ENCODE measurements at places on chromosomes 12 and 14.

GRCh38 chr12:131673888-131674257 is 37.0 kb upstream of the SFSWAP start:
- no peak for DNase-seq

- no peak for DNase-seq
Observed at GRCh38 chr12:54147186-54147585, 41.6 kb downstream of the SMUG1 start.

DNA sequence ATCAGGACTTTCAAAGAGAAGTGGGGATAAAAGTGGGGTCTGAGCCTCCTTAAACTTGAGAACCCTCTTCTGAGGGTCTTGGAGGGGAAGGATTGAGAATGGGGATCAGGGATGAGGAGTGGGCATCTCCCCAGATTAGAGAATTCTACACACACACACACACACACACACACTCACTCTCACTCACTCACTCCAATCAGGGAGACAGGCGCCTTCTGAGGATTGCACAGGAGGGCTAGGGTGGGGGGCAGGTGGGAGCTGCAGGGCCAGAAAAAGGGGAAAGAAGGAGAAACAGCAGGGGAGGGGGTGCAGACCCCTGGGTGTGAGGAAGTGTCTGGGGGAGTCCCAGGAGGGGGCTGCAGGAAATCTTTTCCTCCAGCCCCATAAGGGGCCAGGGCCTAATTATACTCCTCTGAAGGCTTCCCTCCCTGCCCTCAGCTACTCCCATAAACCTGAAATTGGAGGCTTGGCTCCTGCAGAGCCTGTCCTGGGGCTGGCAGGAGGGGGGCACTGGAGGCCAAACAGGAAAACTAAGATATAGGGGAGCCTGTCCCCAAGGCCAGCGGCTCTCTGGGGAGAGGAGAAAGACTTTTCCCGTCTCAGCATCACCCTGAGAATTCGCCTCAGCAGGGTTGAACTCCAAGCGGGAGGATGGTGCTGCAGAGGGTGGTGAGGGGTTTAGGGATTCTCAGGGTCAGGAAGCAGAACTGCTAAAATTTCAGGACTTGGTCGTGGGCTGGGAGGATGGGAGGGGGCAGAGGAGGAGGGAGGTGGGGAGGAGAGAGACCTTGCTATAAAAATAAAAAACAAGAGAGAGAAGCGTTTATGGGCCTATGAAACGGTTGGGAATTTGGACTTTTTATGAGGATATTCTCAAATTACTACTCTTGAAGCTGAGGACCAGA is 1.6 kb downstream of the HOXC9 start:
- DNase-seq = no peak

GRCh38 chr12:591167-592023 is 71.8 kb downstream of the NINJ2 start:
- DNase-seq = peak; percentile 88

- DNase-seq = no peak
Observed at GRCh38 chr12:59084511-59085375, 164.4 kb upstream of the LRIG3 start.

DNA sequence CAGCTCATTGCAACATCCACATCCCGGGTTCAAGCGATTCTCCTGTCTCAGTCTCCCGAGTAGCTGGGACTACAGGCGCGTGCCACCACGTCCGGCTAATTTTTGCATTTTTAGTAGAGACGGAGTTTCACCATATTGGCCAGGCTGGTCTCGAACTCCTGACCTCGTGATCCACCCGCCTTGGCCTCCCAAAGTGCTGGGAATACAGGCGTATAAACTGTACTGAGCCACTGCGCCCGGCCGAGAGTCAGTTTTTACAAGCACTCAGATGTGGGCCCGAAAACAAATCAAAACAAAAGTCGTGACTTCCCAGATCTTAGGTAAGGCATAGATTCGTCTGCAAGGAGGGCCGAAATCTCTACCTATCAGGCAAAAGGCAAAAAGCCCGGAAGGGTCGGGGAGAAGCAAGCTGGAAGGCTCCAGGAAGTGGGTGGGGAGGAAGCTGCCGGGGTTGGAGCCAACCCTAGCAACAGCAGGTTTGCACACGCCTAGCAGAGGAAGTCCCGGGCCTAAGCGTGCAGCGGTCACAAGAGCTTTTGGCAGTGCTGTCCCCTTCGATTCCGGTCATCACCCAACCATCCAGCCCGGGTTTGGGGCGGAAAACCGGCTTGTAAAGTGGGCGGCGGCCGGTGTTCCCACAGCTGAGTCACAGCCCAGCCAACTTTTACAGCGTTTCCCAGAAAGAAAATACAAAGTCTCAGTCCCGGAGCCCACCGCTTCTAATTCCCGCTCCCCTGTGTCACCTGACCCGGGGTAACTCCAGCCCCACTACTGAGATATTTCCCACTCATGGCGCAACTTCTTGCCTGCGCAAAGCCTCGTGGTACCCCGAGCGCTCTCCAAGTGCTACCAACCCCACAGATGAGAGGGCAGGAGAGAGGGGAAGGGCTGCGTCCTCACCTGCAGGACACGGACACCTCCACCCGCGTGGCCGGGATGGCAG is 583 bp downstream of the CPNE8 start:
- DNase-seq = peak; percentile 93

DNA sequence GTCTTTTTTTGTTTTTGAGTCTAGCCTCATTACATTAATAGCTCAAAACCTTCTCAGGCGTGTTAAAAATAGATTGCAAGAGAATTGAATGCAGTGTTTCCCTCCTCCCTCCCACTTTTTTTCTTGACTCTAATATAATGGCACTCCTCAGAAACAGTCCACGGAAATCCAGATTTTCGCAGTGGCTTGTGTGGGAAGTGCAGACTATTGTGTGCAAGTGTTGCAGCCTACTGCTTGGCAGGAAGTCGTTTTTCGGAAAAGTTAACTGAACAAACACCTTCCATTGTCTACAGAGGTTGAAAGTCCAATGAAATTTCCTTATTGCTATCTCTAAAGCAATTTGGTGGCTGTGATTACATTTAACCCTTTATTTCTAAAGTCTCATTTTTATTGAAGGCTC is 147.9 kb upstream of the E2F7 start:
- DNase-seq = peak; percentile 24

DNA sequence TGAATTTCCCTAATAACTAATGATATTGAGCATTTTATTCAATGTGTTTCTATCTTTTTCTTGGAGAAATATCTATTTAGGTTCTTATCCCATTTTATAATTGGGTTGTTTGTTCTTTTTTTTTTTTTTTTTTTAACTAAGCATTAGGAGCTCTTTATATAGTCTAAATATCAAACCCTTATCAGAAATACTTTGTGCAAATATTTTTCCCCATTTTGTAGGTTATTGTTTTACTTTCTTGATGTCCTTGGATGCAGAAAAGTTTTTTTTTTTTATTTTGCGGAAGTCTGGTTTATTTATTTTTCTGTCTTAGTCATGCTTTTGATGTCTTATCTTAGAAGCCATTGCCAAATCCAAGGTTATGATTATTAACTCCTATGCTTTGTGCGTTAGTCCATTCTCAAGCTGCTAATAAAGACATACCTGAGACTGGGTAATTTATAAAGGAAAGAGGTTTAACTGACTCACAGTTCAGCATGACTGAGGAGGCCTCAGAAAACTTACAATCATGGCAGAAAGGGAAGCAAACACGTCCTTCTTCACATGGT is 434.3 kb upstream of the TBX3 start:
- no peak for DNase-seq

GRCh38 chr14:63633801-63634200 is 7.9 kb downstream of the WDR89 start:
- DNase-seq = no peak

GRCh38 chr14:91509878-91510170 is 286 bp downstream of the PPP4R3A start:
- DNase-seq = no peak

DNA sequence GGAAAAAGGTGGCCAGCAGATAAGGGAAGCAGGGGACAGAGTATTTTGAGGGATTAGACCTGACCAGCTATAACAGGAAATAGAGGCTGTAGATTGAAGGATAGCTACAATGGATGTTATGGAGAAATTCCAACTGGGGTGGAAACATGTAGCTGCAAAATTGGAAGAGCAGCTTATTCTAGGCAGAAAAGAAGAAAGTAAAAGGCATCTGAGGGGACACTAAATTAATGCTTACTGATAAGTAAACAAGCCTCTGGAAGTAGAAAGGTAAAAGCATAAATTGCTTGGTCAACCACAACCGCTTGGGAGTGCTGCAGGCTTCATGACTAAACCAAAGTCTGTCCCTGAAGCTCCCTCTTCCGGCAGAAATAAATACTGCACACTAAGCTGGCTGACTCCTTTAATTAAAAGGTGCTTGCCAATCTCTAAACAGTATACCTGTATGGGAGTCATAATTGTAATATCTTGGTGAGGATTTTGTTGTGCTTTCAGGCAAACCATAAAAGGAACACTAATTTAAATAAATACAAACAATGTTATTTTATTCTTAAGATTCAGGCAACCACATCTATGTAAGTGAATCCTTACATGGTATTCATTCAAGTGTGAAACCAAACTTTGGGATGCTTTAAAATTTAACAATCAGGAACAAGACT is 7.7 kb downstream of the UBC start:
- DNase-seq = peak; percentile 83
